Prostate gland (tissue), 2 donors: ENCODE measurements at places on chromosomes 11 and 22. TPM values are rescaled to one million over a fixed set of nuclear protein-coding genes. Genes with fewer than 3 reads are reported as not detected.

The OR4A47 gene
- total RNA-seq, result not detected

The EFCAB6 gene
- 3.3 TPM for total RNA-seq

The PRODH gene
- total RNA-seq, result 3.1 TPM

The JAM3 gene
- 21.3 TPM for total RNA-seq

The PARVA gene
- 55.1 TPM for total RNA-seq

The KDM4E gene
- not detected for total RNA-seq

The OR5B21 gene
- not detected for total RNA-seq

DNA sequence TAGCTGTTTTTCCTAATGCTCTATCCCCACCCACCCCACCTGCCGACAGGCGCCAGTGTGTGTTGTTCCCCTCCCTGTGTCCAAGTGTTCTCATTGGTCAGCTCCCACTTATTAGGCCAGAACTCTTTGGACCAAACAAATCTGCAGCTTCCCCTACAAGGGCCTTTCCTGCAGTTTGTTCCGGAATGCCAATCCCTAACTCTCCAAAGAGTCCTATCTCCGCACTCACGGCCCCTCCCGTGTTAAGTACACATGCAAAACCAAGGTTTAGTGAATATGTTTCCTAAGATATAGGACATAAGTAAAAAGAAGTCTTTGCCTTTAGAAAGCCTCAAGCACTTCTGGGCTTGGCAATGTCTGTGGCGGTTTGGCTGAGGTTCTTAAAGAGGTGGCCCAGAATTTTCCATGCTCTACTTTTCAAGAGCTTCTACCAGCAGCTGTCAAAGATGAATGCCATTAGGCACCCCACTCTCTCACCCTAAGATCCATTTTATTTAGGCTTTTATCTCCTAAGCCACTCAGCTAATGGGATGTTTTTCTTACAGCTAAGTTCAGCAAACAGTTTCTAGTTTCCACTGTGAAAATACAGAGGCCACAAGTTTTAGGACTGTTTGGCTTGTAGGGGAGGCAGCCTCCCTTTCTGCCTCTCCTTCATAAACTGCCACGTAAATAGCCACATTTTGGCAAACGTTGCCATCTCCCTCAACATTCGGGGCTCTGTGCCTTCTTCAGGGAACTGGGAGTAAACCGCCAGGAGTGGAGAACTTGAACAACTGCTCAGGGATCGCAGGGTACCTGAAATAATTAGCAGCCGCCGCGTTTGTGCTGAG is 1.6 kb downstream of the CD59 start:
- DNase-seq, result no peak
- peak overlapping the region; percentile 88 for H3K27ac ChIP-seq
- H3K27me3 ChIP-seq, result no peaks in the 10 kb centered on the region
- peak overlapping the region; percentile 68 for H3K4me3 ChIP-seq
- H3K36me3 ChIP-seq, result no peaks in the 10 kb centered on the region
- no peaks in the 10 kb centered on the region for H3K4me1 ChIP-seq

- DNase-seq, result no peak
- no peaks in the 10 kb centered on the region for H3K4me1 ChIP-seq
- no peaks in the 10 kb centered on the region for H3K27me3 ChIP-seq
These were observed 51.4 kb upstream of the RASD2 start for GRCh38 chr22:35489239-35489638.

- no peaks in the 10 kb centered on the region for H3K36me3 ChIP-seq
- no peak overlapping the region for H3K27ac ChIP-seq
- DNase-seq, result no peak
- H3K4me3 ChIP-seq, result no peak overlapping the region
These were observed 5.1 kb downstream of the PGGHG start for GRCh38 chr11:293852-294661.

GRCh38 chr11:17277024-17277584 is 565 bp downstream of the NUCB2 start:
- H3K36me3 ChIP-seq, result no peaks in the 10 kb centered on the region
- no peaks in the 10 kb centered on the region for H3K4me1 ChIP-seq
- H3K27ac ChIP-seq, result peak overlapping the region; percentile 83

DNA sequence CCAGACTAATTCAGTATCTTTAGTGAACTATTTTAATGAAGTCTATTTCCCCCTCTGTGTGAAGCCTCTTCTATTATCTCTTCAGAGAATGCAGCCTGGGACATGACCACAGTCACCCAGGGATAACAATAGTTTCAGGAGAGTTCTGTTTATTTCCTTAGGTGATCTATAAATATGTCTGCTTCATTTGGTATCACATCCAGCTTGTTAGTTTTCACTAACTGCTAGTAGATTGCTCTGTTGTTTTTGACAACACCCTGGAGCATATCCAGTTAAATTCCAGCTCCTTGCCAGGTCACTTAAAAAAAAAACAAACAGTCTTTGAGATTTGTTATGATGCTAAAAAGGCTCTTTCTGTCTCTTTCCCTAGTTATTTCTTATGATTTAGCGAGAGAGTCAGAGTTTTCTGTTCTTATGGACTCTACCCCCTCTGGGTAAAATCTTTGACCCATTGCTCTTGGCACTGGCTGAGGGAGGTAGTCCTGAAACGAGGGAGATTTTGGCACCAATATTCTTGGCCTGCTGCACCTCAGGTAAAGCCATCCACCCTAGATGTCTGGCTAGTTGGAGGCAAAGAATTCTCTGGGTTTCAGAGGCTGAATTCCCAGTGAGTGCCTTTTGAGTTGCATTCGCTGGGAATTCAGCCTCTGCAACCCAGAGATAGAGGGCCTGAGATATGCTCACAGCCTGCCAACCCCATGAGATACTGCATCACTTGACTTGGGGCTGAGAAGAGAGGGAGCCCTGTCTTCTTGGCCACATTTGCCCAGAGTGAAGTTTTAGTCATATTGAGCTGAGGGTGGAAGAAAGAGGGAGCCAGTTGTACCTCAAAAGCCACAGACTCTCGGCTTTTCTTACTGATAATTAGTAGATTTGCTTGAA is 159.1 kb downstream of the PGR start:
- H3K4me3 ChIP-seq, result no peak overlapping the region
- H3K27ac ChIP-seq, result no peak overlapping the region

- H3K4me1 ChIP-seq, result no peaks in the 10 kb centered on the region
- DNase-seq, result no peak
- no peaks in the 10 kb centered on the region for H3K36me3 ChIP-seq
- H3K27me3 ChIP-seq, result no peaks in the 10 kb centered on the region
- H3K4me3 ChIP-seq, result no peak overlapping the region
These were observed 120.2 kb downstream of the METTL15 start for GRCh38 chr11:28228196-28228895.

DNA sequence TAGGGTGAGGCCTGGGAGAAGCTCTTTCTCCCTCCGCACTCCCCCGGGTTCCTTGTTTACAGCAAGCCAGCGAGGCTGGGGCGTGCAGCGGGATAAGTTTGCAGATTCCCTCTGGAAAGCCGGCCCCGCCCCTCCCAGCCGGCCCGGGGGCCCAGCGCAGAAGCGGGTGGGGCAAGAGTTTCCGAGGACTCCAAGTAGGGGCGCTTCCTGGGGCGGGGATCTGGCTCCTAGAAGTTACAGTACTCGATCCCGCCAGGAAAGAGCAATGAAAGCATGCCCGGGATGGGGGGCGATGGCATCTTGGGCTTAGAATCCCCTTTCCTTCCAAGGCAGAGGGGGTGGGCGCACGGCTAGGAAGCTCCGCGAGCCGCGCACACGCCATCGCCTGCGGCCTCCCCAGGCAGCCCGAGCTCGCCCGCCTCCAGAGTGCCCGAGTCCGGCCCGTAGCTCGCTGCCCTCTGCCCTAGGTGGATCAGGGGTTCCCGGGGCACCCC is 385 bp downstream of the TST start:
- no peaks in the 10 kb centered on the region for H3K36me3 ChIP-seq
- peak; percentile 54 for DNase-seq
- peak overlapping the region; percentile 93 for H3K4me3 ChIP-seq
- H3K27ac ChIP-seq, result peak overlapping the region; percentile 91
- no peaks in the 10 kb centered on the region for H3K27me3 ChIP-seq

DNA sequence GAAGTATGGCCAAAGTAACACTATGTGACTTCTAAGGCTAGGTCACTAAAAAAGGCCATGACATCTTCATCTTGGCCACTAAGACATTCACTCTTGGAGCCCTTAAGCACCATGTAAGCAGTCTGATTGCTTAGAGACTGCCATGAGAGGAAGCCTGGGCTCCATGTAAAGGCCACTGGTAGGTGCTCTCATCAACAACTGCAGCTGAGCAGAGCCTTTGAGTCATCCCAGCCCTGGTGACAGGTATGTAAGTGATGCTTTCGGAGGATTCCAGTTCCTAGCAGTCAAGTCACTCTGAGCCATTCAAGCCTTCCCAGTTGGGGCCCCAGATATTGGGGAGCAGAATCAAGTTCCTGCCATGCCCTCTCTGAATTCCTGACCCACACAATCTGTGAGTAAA is 26.2 kb downstream of the GAB2 start:
- no peak overlapping the region for H3K4me3 ChIP-seq
- DNase-seq, result no peak
- no peaks in the 10 kb centered on the region for H3K27me3 ChIP-seq
- no peak overlapping the region for H3K27ac ChIP-seq
- H3K4me1 ChIP-seq, result no peaks in the 10 kb centered on the region

DNA sequence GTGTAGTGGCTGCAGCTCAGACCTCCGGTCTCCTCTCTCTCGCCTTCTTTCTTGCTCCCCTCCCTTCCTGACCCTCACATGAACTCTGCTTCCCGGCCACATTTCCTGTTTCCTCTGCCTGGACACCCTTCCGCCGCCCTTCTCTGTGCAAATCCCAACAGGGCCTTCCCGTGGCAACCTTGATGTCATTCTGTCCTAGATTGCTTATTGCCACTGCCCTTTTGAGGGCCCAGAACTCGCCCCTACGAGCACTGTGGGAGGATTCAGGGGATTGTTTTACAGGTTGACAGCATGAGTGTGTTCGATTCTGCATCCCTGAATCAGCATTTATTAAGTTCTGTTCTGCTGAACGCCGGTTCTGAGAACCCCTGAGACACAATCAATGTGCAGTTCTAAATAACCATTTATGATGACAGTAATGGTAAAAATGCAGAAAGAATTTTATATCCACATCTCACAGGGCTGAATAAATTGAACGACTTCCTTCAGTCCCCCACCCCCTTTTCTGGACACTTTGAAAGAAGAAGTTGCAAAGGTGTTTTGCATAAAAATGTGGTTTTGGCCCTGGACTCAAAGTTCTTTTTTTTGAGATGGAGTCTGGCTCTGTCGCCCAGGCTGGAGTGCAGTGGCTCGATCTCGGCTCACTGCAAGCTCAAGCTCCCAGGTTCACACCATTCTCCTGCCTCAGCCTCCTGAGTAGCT is 6.4 kb downstream of the BATF2 start:
- H3K4me3 ChIP-seq, result no peak overlapping the region
- H3K27me3 ChIP-seq, result no peaks in the 10 kb centered on the region
- no peak for DNase-seq
- no peaks in the 10 kb centered on the region for H3K36me3 ChIP-seq
- H3K27ac ChIP-seq, result no peak overlapping the region

GRCh38 chr22:24434471-24435322 is 7.3 kb downstream of the ADORA2A start:
- H3K36me3 ChIP-seq, result no peaks in the 10 kb centered on the region
- peaks cover 12% of the 10 kb centered on the region for H3K4me1 ChIP-seq
- no peak for DNase-seq
- H3K27me3 ChIP-seq, result no peaks in the 10 kb centered on the region
- H3K4me3 ChIP-seq, result no peak overlapping the region

- no peak for DNase-seq
- no peaks in the 10 kb centered on the region for H3K36me3 ChIP-seq
- H3K4me3 ChIP-seq, result no peak overlapping the region
- H3K27ac ChIP-seq, result no peak overlapping the region
- peaks cover 7% of the 10 kb centered on the region for H3K4me1 ChIP-seq
These were observed 5.1 kb upstream of the CALCA start for GRCh38 chr11:14977101-14977880.

DNA sequence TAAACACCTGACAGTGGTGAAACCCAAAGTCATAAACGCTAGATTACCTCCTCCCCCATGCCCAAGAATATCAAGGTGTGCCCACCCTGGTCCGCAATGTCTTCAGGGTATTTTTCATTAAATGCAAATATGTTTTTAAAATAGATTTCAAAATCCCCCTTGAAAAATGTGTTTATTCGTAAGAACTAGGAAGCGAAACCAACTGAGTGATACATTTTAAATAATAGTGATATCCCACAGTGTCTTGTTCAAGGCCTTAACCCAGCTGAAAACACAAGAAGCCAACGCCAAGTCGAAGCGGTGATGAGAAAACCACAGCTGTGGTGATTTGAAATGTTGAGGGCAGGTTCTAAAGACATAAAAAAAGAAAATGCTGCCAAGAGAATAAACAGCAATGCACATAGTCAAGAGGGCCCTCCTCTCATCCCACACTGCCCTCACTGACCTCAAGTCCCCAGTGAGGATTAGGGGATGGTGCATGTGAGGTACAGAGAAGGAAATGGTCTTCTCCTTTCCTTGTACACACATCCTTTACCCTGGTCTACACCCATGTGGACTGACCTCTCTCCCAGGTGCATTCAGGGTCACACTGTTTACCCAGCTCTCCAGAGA is 25.5 kb downstream of the KCNJ1 start:
- no peaks in the 10 kb centered on the region for H3K4me1 ChIP-seq
- H3K27ac ChIP-seq, result no peak overlapping the region
- no peak for DNase-seq
- no peaks in the 10 kb centered on the region for H3K27me3 ChIP-seq

DNA sequence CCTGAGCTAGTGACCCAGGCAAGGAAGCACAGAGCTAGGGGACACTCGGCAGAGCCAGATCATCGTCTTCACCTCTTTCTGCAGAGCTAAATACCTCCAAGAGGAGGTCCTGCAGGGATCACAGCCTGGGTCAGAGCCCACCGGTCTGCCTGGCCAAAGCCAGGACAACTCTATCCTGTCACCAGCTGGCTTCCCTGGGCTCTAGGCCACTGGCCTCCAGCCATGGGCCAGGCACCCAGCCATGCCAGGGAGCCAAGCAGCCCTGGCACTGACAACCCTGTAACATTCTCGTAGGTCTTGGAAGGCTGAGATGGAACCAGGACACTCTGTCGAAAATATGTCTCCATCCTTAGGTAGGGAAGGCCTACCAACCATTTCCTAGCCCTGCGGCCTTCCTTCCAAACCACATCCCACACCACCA is 270.1 kb downstream of the BUD13 start:
- no peak for DNase-seq
- no peak overlapping the region for H3K4me3 ChIP-seq
- H3K36me3 ChIP-seq, result no peaks in the 10 kb centered on the region
- no peaks in the 10 kb centered on the region for H3K4me1 ChIP-seq
- H3K27ac ChIP-seq, result no peak overlapping the region
- peaks cover 12% of the 10 kb centered on the region for H3K27me3 ChIP-seq

DNA sequence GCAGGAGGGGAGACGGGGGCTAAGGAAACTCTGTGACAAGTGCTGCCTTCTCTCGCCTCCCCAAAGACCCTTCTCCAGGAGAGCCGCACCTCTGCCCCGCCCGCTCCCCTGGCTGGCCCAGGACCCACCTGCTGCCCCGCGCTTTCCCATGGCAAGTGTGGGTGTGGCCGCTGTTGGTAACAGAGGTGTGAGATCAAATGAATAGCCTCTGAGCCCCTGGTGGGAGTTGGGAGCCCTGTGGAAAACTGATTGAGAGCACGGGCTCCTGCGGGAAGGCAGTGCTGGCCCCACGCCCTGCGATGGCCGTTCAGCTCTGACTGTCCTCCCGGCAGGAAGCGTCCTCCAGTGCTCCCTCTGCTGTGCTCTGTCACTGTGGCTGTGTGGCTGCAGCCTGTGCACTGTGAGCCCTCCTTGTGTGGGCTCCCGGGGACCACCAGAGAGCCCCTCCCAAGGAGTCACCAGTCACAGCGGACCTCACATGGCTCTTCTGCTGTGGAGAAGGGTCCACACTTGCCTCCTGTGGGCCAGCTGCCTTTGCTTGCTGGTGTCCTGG is 1275.9 kb downstream of the BRD1 start:
- no peak overlapping the region for H3K27ac ChIP-seq
- DNase-seq, result no peak
- no peaks in the 10 kb centered on the region for H3K4me1 ChIP-seq
- H3K27me3 ChIP-seq, result no peaks in the 10 kb centered on the region

- peaks cover 21% of the 10 kb centered on the region for H3K4me1 ChIP-seq
- no peaks in the 10 kb centered on the region for H3K36me3 ChIP-seq
- peak overlapping the region; percentile 77 for H3K4me3 ChIP-seq
- no peak for DNase-seq
- peak overlapping the region; percentile 94 for H3K27ac ChIP-seq
These were observed 782 bp downstream of the TMEM109 start for GRCh38 chr11:60914633-60915247.
